ENCODE measurements at places on chromosomes 7 and 10.

GRCh38 chr7:133797818-133798520 lies 329.2 kb upstream of the LRGUK start:
- DNase-seq = no peak

DNA sequence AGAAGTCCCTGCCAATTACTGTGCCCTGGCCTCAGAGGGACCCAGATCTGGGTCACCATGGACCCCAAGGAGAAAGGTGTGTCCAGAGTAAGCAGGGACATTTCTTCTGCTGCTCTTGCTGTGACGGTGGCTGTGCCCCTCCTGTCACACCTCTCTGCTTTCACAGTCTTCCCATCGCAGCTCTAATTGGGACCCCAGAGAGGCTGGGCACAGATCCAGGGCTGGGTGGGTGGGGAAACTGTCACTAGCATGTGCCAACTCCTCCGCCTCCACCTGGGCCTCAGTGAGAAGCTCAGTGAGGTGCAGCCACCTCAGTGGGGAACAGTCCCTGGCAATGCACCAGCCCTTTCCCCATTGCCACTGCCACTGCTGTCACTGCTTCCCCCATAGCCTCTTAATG lies 37.3 kb upstream of the ADCYAP1R1 start:
- no peak for DNase-seq

GRCh38 chr7:507623-508300 lies 11.9 kb downstream of the PDGFA start:
- peak; percentile 24 for DNase-seq

GRCh38 chr10:8183241-8183704 lies 128.8 kb downstream of the GATA3 start:
- DNase-seq = no peak

GRCh38 chr7:138720286-138720685 lies 19.1 kb upstream of the SVOPL start:
- no peak for DNase-seq

GRCh38 chr10:30542895-30543288 lies 86.7 kb downstream of the LYZL2 start:
- DNase-seq = no peak

- no peak for DNase-seq
Observed at GRCh38 chr7:44508328-44509030, 18.0 kb upstream of the NUDCD3 start.

GRCh38 chr10:114258274-114258840 lies 19.3 kb downstream of the VWA2 start:
- DNase-seq = no peak

DNA sequence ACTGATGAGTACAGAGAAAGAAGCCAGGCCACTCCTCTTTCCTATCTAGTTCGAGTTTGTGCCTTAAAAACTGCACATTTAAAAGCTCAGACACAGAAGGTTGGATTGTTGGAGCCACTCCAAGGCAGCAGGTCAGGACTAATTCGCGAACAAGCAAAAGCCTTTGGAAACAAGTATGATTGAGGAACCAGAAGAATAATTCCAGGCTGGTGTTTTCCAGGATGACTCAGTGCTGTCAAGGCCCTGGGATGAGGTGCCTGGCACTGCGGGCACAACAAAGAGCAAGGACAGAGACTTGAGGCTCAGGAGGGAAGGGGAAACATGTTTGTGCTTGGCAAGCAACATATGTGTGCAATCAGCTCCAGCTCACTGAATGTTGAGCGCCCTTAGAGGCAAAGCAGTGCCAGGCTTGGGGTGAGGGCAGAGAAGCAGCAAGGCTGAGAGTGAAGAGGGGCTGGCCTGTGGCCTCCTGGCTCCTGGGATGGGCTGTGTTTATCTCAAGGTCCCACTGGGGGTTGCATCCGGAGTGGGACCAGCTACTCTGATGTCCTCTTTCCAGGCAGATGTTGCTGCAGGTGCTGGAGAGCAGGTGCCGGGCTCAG lies 44.1 kb downstream of the VSTM4 start:
- no peak for DNase-seq

GRCh38 chr10:35949811-35950211 lies 307.7 kb upstream of the FZD8 start:
- DNase-seq = no peak

- DNase-seq = no peak
Observed at GRCh38 chr7:107180378-107180777, 11.6 kb downstream of the HBP1 start.

DNA sequence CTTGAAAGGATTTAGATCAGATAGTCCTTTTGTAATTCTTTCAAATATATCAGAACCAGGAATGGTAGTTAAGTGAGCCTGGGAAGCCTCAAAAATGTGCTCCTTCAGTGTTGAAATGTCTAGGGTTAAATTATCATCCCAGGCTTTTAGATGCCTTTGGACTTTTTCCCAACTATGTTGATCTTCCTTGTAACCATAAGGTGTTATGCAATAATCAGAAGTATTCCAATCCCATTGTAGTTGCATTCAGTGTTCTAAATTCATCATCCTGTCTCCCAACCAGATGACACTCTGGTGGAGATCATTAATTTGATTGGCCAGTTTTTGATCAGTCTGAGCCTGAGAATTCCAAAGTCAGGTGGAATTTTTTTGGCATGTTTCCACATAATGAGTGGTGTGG lies 35.1 kb upstream of the AKR1C2 start:
- DNase-seq = no peak

DNA sequence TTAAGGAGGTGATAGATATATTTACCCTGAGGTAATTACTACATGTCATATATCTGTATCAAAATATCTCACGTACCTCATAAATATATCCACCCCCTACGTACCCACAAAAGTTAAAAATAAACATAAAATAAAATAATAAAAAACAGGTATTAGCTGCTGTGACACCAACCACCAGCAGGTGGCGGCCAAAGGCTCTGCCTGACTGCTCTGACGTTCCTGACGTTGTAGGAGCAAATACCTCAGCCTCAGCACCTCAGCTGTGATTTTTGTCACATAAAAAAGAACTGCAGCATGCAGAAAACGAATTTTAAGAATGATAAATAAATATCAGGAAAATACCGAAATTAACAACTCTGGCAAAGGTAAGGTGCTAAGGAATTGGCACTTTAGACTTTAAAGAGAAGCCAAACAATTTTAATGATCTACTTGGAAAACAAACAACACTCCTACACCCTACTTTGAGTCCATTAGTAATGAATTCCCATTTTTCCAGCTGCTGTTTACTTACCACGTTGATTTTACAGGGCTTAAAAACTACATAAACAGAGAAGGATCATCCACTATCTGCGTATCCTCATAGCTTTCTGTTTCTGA lies 125.4 kb upstream of the TARP start:
- peak; percentile 69 for DNase-seq

- DNase-seq = no peak
Observed at GRCh38 chr7:37759526-37759925, 76.0 kb downstream of the GPR141 start.

DNA sequence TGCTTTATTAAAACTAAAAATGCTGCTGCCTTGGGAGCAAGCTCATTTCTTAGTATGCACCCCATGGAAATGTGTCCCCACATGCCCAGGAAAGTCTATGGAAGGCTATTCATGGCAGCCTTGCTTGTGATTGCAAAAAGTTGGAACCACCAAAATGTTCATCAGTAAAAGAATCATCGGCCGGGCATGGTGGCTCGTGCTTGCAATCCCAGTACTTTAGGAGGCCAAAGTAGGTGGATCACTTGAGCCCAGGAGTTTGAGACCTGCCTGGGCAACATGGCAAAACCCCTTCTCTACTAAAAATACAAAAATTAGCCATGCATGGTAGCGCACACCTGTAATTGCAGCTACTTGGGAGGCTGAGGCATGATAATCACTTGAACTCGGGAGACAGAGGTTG lies 79.8 kb downstream of the ARHGAP22 start:
- DNase-seq = no peak

GRCh38 chr10:73339436-73339835 lies 19.2 kb downstream of the CFAP70 start:
- peak; percentile 43 for DNase-seq

GRCh38 chr10:6786579-6787031 lies 206.5 kb upstream of the PRKCQ start:
- peak; percentile 34 for DNase-seq

Measured in left ventricle myocardium superior (tissue), 1 donor.